ENCODE measurements at places on chromosomes 2 and 18.

DNA sequence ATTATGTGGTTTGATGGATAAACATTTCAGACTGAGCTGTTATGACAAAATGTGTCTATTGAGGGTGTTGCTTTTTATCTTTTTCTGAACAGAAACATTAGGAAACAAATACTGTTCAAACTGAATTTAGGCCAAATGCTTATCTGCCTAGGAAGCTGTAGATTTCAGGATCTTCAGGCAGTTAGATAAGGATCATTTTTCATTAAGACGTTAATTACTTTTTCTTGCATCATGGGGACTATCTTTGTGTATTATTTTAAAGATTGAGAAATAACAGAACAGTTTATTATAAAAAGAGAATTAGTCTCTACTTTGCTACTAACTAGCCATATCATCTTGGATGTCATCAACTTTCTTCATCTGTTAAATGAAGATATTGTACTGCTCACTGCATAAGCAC is 107.5 kb downstream of the TTC27 start:
- DNase-seq = no peak

GRCh38 chr2:223937535-223937934 is 7.6 kb downstream of the WDFY1 start:
- DNase-seq = no peak

- no peak for DNase-seq
These were observed 117.9 kb downstream of the HAUS1 start for GRCh38 chr18:46222093-46222492.

GRCh38 chr2:106115250-106115649 is 78.9 kb downstream of the UXS1 start:
- DNase-seq = no peak

GRCh38 chr18:42100248-42100647 is 145.2 kb downstream of the PIK3C3 start:
- no peak for DNase-seq

DNA sequence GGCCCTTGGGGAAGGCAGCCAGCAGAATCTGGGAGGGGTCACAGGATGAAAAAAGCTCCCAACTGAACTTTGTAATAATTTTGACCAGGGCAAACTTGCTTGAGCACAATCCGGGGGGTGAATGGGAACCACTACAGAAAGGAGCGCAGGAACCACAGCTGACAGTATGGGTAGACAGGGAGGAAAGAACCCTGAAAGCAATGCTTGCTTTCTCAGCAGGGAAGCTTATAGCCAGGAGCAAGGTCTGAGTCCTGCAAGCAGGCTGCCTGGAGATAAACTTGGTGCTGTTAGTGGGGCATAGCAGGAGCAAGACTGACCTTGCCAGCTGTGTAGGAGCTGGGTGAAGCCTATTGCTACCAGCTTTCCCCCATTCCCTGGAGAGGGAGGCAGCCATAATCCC is 195.2 kb downstream of the MTCL1 start:
- no peak for DNase-seq

- DNase-seq = no peak
These were observed 25.1 kb downstream of the CIB4 start for GRCh38 chr2:26615860-26616705.

- DNase-seq = no peak
These were observed 76.3 kb downstream of the MTCL1 start for GRCh38 chr18:8781671-8782070.

- DNase-seq = no peak
These were observed 75.5 kb downstream of the SLC66A2 start for GRCh38 chr18:79875931-79876461.

GRCh38 chr18:60003610-60004185 is 103.9 kb downstream of the PMAIP1 start:
- DNase-seq = no peak

DNA sequence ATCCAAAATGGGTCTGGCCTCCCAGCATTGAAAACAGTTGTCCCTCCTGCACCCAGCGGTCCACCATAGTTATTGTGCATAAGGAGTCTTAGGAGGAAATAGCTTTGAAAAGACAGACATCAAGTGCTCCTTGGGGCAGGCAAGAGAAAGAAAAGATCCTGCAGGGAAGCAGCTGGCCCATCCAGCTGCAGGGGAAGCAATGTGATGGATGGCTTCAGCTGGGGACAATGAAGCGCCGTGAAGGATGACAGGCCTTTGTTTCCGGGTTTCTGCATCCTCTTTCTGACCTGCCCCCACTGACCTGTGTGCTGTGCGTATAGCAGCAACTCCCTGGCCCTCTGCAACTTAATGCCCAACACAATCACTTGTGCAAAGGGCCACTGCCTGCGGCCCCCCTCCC is 142.9 kb upstream of the NCKAP5 start:
- no peak for DNase-seq

DNA sequence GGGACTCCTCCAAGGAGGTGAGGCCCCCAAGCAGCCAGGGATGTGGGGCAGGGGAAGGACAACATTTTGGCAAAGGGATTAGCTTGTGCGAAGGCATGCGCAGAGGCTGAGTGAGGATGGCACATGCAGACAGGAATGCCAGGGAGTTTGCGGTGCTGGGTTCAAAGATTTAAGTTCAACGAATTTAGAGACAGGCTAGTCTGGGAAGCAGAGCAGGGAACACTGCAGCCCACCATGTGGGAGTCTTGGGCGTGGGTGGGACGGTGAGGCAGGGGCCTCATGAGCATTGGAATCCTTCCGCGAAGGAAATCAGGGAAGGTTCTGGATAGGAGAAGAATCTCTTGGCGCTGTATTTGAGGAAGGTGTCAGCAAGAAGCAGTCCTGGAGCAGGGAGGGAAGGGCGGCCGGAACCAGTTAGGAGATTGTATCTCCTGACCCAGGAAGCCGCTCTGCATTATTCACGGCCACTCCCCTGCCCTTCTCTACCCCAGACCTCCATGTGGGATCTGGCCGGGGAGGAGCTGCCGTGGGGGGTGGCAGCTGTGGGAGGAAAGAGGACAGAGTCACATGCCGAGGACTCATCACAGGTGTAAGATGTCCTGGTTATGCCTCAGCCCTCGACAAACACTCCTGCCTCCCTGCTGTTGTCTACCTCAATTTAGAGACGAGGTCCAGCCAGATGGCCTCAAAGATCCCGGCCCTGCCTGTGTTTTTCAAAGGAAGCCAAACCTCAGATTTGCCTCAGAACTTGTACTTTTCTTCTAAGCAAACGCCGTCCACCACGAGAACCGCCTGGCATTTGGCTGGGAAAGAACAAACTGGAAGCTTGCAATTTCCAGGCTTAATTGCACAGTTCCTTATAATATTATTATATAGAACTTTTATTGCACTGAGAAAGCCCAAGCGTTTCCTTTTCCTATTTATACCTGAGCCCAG is 123.7 kb upstream of the SMAD2 start:
- no peak for DNase-seq

- DNase-seq = no peak
These were observed 135.9 kb upstream of the RNF152 start for GRCh38 chr18:62028715-62029114.

GRCh38 chr2:134185639-134186038 is 68.2 kb upstream of the MGAT5 start:
- DNase-seq = no peak

- no peak for DNase-seq
These were observed 387.9 kb upstream of the POU3F3 start for GRCh38 chr2:104465981-104466380.

DNA sequence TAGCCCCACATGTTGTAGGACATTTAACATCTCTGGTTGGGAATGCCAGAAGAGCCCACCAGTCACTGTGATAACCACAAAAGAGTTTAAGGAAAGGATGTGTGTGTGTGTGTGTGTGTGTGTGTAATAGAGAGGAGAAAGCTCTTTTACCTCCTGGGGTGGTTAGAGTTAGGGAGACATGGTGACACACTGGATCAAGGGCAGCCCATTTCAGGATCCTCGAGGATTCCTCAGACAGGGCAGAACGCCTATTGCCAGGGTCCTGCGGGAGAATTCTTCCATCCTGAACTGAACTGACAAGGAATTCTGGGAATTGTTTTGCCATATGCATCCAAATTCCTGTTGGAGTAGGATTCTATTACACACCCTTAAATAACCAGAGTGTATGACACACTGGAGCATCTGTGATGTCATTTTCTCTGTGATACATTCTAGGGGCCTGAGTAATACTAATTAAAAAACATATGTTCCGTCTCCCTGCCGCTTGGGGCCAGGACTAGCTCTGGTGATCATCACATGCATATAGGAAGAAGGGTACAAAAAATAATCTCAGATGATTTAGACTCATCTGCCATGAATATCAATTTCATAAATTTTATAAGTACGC is 156.4 kb upstream of the MMADHC start:
- DNase-seq = no peak

- DNase-seq = no peak
These were observed 243.9 kb downstream of the AFF3 start for GRCh38 chr2:99898336-99899048.

DNA sequence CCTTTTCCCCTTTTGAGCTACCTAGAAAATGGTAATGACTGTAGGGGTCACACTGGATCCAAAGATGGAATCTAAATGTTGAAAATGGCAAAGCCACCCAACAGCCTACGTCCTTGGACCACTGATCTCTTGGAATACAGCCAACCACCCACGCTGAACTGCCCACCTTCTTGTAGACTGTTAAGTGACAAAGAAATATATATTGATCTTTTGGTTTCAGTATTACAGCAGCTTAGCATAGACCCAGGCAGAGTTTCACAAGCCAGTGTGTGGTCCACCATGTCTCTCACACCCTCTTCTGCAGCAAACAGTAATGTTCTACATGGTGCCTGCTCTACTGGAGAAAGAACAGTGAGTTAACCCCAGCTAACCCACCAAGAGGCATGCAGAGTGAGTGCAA is 20.2 kb downstream of the CACNB4 start:
- no peak for DNase-seq

DNA sequence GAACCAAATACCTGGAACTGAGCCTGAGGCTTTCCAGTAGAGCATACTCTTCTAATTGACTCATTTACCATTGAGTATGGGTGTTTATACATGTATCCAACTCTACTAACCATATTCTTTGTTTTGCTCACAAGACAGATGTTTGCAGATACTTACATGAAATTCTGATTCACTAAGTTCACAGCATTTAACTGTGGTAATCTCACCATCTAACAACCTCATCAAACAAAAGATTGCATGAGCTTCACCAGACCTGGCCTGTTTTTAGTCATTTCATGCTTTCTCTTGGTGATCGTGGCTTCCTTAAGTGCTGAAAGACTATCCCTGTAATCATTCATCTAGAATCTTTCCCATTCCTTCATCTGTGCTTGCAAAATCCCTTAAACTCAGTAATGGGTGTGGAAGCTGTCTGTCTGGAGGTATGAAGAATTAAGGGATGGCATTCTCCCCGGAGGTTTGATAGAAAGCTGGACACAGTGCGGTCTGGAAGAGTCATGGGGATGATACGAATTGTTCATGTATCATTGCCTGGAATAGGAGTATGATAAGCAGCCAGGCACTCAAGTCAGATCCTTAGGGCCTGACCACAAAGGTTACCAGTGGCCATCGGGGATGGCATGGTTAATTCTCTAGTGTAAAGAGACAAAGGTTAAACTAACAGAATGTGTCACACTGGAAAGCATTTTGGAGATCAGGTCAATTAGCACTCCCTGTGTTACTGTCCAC is 42.0 kb upstream of the IL1R1 start:
- no peak for DNase-seq

- DNase-seq = no peak
These were observed 8.9 kb upstream of the POU3F3 start for GRCh38 chr2:104844807-104845551.

GRCh38 chr2:44974064-44974715 is 32.7 kb downstream of the SIX3 start:
- no peak for DNase-seq

GRCh38 chr18:66119347-66119746 is 368.5 kb downstream of the CDH7 start:
- DNase-seq = no peak

DNA sequence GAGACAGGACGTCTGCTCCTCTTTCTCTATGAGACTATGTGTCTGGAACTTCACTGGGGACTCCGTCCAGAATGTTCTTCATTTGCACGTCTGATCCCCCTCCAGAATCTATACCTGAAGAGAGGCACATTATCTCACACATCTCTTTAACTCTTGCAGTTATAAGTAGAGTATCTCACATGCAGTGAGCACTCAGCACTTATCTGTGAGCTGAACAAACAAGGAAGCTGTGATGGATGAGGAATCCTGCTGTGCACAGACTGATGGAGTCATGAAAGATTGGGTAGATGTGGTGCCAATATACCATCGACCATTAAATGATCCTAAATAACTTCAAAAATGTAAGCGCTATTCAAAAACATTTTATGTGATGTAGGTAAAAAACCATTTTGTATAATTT is 888.3 kb upstream of the CELF4 start:
- DNase-seq = no peak

GRCh38 chr2:99734236-99734635 is 244.4 kb upstream of the REV1 start:
- DNase-seq = no peak

GRCh38 chr2:159139216-159139933 is 147.1 kb downstream of the WDSUB1 start:
- no peak for DNase-seq

DNA sequence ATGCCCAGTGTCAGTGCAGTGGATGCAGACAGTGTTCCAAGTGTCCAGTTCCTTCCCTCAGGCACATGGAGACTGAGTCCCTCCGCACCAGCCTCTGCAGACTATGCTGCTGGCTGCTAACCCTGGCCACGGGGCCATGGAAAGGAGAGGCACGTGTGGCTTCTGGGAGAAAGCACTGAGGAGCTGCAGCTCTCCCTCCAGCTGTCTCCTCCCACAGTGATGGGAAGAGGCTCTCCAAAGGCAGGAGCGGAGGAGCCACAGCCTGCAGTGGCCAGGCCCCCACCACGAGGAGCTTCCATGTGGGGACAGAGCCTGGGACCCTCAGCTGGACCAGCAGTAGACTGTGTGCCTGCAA is 141.1 kb downstream of the NDUFA10 start:
- no peak for DNase-seq

DNA sequence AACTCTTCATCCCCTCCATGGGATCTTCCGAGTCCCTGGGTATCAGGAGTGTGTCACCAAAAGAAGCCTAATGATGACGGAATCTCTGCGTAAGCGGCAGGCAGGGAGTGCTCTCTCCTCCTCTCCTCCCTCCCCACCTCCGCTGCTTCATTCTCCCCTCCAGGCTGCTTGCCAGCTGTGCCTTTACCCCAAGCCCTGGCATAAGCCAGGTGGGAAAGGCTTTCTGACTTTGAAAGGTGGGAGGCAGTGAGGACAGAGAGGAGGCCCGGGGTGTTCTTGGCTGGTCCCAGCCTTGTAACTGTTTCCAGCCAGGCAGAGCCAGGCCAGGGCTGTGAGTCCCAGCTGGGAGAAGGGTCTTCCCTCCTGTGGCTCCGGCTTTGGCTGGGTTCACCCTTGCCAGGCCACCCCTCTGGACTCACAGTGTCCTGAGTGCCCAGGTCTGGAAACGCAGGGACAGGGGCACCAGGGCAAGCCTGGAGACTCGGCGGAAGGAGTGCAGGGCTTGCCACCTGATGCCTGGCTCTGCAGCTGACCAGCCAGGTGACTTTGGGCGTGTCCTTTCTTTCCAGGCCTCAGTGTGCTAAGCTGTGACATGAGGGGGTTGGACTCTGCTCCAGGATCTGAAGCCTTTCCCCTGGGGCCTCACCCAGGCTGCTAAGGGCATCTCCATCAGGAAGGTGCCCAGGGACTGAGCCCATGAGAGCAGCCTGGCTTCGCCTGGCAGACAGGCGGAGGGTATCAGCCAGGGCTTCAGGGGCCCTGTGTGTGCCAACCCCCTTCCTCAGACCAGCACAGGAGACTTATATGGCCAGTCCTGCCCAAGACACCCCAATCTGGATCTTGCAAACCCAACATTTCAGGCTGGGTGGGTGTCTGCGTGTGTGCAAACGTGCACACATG is 32.7 kb upstream of the HPCAL1 start:
- DNase-seq = no peak

- DNase-seq = no peak
These were observed 25.4 kb upstream of the TMEM131 start for GRCh38 chr2:98020992-98021713.
